DMS79 treated with DMSO at 0.1 percent for 48 hours (cell line): ENCODE measurements at places on chromosomes 12 and 14.

DNA sequence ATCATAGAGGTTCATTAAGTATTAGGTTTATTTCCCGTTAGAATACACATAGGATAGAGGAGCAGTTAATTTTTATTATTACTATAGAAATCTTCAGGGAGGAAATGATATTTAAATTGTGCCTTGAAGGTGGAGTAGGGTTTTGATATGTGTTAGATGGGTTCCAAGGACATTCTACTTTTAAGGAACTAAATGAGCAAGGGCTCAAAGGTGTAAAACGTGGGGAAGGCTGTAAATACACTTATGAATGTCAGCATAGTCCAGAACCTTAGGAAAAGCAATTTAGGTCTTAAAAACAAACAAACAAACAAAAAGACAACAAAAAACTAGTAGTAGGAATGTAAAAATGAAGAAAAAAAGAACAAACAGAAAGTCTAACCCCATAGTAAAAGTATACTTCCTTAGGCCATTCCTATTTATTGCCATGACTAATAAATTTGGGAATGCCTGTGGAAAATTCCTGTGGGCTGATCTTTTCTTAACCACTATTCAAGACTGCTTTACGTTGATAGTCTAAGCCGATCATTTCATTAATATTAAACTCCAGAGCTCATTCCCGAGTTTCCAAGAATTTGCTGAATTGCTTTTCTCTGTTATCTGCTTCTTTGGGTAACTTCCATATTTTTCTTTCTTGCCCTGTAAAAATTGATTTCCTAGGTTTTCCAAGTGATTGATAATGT lies 180.3 kb downstream of the RAD51B start:
- DNase-seq = no peak

GRCh38 chr12:14431975-14432374 lies 66.5 kb downstream of the ATF7IP start:
- DNase-seq = no peak

DNA sequence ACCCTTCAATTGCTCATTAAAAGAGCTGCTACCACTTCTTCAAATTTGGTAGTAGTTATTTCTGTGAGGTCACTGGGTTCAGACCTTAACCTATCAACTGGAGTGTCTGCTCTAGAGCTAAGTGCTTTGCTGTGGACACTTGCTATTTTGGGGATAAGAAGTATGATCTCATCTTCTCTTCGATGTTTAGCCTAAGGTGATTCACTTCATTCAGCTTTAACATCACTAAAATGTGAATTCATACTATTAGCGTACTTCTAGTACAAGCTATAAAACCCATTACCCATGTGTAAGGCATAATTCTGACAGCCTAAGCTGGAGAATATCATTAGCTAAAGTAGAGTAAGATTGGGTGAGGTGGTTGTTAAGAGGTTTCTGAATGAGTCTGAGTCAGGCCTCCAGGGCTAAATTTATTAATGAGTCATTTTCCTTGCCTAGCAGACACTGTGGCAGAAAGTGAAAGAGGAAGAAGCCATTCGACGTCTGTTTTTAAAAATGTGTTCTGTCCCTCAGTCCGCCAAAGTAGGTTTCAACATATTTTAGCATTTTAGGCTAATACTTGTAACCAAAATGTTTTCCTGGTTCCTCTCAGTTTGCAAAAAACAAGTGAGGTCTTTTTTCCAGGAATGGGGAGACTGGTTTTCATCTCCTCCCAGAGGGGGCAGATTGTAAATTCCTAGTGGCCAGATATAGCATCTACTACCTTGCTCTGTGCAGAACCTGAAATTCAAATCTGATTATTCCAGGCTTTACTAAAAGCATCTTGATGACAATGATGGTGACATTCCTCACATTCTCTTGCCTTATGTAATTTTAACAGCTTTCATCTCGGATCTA lies 103.6 kb downstream of the SSPN start:
- DNase-seq = peak; percentile 61

DNA sequence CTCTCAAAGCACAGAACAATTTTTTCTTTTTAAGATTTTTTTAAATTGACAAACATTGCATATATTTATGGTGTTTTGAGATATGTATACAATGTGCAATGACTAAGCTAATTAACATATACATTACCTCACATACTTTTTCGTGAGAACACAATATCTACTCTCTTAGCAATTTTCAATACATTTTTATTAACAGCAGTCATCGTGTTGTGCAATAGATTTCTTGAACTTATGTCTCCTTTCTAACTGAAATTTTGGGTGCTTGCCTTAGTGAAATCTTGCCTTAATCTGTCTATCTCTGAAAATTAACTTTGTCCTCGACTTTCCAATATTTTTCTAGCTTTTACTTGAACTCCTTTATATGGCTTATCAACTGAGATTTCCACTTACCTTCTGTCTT lies 6.8 kb downstream of the OR10A7 start:
- DNase-seq = no peak

DNA sequence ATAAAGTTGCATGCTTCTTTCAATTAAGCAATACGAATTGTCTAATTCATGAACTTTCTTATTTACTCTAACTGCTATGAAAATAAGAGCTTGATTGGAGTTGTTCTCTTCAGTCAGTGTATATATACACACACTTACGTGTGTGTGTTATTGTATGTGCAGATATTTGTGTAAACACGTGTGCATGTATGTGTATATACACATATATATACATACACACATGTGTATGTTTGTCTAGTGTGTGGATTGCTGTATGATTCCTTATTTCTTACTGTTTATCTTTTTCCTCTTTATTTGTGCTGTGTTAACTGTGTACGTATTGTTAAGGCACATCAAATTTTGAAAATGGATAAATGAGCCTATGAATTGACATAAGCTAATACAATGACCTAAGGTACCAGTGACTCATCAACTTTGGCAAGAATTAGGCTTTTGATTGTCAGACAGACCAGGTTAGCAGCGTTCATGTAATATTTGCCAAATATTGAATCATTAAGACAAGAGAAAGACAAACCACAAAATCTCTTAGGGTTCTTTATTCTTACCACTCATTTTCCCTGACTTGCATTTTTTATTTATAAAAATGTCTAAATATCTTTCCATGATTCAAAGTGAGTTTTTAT lies 423.9 kb downstream of the SOX5 start:
- no peak for DNase-seq

- DNase-seq = no peak
Observed at GRCh38 chr12:21552635-21553328, 26.7 kb downstream of the SPX start.

GRCh38 chr12:67780580-67781084 lies 132.1 kb downstream of the DYRK2 start:
- DNase-seq = no peak

DNA sequence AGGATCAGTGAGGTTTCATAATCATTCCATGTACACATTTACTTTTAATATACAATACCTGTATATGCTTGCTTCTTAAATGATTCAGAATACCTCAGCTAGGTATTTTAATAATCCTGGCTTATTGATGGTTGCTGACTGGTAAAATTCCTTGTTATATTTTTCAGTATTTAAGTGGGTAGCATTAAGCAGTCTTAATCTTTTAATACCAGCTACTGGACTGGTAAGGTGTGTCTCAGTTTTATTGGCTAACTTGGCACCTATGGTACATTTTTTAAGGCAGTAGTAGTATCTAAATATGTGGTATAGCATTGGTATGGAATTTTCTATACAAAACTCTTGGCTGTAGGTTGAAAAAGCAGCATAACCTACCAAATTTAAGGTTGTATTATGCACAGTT lies 96.6 kb downstream of the RAD52 start:
- DNase-seq = no peak
